CD4-positive, alpha-beta T cell treated with Interleukin-1 beta for 1 hour (primary cell): ENCODE measurements at places on chromosomes 2 and 18.

- DNase-seq, result no peak
Observed at GRCh38 chr2:38233231-38233983, 143.7 kb downstream of the ATL2 start.

- no peak for DNase-seq
Observed at GRCh38 chr2:206627632-206628031, 14.7 kb upstream of the FAM237A start.

- no peak for DNase-seq
Observed at GRCh38 chr2:12970861-12971260, 254.1 kb downstream of the TRIB2 start.

DNA sequence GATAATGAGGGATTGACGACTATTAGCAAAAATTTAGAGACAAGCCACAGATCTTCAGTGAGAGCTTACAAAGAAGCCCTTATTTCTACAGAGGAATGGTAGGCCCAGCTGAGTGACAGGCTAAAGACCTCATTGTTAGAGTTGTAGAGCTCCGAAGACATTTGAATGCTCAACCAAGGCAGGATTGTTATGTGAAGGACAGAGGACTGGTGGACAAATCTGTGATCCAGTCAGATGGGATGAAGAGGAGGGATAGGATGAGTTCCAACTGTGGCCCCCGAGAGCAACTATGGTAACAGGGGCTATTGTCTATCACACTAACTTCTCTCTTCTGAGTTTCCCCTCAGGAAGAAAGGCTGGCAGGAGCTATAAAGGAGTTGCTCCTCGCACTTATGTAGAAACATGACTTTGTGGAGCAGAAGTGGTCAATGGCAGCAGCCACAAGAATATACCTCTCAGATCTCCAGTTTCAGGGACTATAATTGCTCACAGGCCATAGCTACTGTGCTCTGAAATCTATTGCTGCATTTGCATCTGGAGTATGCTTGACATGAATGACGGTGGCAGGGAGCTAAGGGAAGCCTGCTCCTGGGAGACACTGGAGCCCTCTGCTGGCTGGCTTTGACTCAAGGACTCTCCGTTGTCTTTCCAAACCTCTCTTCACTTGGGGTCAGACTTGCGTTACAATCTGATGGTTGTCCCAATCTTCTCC, 50.3 kb upstream of the GREB1L start:
- peak; percentile 3 for DNase-seq

DNA sequence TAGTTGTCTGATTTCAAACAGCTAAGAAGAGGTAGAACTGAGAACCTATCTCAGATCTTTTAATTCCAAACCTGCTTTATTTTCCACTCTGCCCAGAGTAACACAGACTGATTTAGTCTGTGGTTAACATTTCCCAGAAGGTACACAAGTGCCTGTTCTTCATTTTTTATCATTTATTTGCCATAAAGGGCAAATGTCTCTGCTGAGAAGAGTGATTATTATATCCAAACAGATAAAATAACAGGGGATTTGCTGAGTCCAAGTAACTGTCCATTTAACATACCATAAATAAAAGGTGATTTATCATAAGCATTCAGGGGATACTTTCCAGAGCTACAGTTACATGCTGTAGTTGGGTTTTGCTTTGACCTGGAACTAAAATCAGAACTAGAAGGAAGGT, 617.7 kb downstream of the MBD2 start:
- no peak for DNase-seq

- no peak for DNase-seq
Observed at GRCh38 chr2:10772201-10772867, 40.3 kb downstream of the PDIA6 start.

GRCh38 chr2:121069434-121069969, 215.5 kb downstream of the TFCP2L1 start:
- DNase-seq, result no peak

DNA sequence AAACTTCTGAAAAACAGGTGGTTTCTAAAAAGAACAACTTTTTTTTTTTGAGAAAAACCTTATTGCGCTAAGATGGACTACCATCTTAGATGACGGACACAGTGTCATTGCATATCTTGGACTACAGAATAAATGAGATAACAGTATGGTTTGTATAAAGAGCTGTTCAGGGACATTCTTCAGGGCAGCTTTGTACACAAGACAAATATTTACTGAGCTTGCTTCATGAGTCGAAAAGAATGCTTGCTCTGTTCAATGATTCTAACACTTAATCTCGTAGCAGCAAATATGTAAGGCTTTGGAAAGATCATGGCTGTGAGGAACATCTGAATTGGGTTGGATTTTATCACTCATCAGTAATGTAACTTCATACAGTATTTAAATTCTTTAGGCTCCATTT, 282.5 kb upstream of the CWC22 start:
- DNase-seq, result no peak

DNA sequence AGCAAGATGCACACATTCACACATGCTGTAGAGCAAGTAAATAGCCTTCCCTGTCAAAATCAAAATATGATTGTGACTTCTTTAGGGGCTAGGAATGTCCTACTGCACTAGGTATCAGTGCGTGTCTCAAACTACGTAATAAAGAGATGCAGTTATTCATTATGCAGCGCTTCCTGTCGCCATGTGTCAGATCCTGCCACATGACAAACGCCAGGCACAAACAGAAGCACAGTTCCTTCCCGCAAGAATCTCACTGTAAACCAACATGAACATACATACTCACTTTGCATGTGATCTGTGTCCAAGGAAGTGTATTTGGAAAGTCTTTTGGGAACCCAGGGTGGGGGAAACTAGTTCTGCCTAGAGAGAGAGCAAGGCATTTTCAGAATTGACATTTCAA, 599.9 kb downstream of the RNF144A start:
- DNase-seq, result peak; percentile 35

- no peak for DNase-seq
Observed at GRCh38 chr2:41725901-41726300, 321.9 kb upstream of the PKDCC start.

GRCh38 chr18:59189008-59189407, 30.9 kb upstream of the GRP start:
- DNase-seq, result no peak

- no peak for DNase-seq
Observed at GRCh38 chr2:240685771-240686371, 3.2 kb upstream of the AQP12B start.

GRCh38 chr2:97726261-97727064, 13.1 kb downstream of the ZAP70 start:
- DNase-seq, result no peak
